T-helper 1 cell treated with Interleukin-12 subunit alpha and Interleukin-12 subunit beta and Interleukin-4 antibody, amounts not matched to agents 30 ng/mL and 1 ng/mL, for 36 hours (primary cell): ENCODE measurements at places on chromosomes 13 and 19. TPM values are rescaled to one million over a fixed set of nuclear protein-coding genes. Genes with fewer than 3 reads are reported as not detected.

Gene ZNF442
- 0.59 and 1.1 TPM in 2 replicates for total RNA-seq

Gene CAPN12
- total RNA-seq: 4.4 and 4.7 TPM in 2 replicates

Gene CD209
- not detected in 2 replicates for total RNA-seq

Gene EFNA2
- not detected in 2 replicates for total RNA-seq

Gene KLHL1
- not detected in 2 replicates for total RNA-seq

Gene ZNF491
- total RNA-seq: 0.44 and 1.1 TPM in 2 replicates

Gene MUC16
- total RNA-seq: not detected in 2 replicates

Gene CD33
- 8.5 and 10.4 TPM in 2 replicates for total RNA-seq

Gene YJU2
- 31.3 and 34.3 TPM in 2 replicates for total RNA-seq
